HAP-1 (cell line): ENCODE measurements at places on chromosomes 7 and 10.

DNA sequence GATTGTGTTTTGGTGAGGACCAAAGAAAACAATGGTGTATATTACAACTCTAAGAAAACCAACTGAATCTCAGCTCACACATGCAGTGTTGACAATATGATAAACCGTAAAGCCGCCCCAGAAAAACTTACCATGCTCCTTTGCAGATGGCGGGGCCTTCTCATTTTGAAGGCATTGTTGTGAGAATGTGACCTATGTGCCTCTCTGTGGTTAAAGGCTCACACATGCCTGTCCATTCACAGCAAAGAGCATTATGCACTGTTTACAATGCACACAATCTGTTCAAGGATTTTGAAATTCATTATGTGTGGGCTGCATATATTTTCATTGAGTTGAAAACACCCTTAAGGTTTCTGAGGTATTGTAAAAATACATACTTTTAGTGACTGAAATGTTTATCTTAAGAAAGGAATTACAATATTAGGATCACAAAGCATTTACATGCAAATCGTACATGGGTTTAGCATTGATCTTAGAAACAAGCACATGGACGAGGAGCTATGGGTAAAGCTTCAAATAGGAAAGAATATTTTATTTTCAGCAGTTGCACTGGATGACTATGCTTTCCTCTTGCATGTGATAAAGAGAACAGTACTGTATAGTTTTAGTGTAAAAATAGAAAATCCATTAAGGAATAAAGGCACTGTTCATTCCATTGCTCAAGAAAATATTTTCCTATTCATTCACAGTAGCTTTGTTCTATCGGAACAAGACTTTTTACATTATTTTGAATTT lies 334.3 kb downstream of the ARL4A start:
- DNase-seq, result peak; percentile 81

- DNase-seq, result no peak
Observed at GRCh38 chr10:102157224-102157623, 5.0 kb downstream of the NOLC1 start.

DNA sequence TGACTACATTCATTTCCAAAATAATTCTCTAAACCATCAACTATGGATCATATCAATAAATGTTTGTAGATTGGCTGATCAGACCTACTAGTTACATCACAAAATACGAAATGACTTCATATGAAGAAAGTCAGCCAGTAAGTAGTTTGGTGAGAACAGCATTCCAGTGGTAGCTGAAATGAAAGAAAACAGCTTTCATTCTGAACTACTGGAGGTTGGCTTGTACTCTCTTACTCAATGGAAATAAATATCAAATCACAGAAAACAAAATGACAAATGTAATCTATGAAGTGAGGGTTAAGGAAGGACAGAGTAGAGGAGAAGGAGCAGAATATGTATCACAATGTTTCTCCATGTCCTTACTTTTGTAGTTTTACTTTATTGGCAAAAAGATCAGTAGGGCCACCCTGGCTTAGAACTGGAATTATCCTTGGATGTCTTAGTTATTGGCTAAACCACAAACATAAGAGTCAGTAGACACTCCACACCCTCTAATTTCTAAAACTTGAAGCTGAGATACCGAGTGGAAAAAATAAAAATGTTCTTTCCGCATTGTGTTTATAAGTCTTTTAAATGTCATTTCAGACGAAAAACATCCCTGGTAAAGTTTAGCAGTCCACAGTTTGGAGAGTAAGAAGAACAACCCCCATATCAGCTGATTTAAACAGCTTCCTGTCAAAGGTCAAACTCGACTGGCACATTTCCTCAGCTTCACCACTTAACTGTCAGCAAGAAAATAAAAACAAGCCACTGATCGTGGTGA lies 74.0 kb upstream of the DGKI start:
- no peak for DNase-seq

DNA sequence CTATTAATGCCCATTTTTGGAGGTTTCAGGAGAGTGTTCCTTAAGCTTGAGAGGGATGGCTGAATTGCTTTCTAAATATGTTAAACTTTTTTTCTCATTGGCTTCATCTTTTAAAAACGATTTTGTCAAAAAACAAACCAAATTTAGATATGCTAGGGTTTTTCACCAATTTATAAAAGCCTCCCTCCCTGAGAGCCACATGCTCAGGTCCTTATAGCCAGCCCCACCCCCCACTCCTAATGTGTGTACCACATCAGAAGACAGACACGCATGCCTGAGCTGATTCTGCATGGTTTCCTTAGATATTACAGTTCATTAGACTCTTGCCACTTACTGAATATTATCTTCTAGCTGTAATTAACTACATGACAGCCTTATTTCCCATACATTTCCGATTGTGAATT lies 2.0 kb downstream of the CUL1 start:
- DNase-seq, result peak; percentile 65

- no peak for DNase-seq
Observed at GRCh38 chr10:79065091-79065551, 3.6 kb upstream of the ZMIZ1 start.

DNA sequence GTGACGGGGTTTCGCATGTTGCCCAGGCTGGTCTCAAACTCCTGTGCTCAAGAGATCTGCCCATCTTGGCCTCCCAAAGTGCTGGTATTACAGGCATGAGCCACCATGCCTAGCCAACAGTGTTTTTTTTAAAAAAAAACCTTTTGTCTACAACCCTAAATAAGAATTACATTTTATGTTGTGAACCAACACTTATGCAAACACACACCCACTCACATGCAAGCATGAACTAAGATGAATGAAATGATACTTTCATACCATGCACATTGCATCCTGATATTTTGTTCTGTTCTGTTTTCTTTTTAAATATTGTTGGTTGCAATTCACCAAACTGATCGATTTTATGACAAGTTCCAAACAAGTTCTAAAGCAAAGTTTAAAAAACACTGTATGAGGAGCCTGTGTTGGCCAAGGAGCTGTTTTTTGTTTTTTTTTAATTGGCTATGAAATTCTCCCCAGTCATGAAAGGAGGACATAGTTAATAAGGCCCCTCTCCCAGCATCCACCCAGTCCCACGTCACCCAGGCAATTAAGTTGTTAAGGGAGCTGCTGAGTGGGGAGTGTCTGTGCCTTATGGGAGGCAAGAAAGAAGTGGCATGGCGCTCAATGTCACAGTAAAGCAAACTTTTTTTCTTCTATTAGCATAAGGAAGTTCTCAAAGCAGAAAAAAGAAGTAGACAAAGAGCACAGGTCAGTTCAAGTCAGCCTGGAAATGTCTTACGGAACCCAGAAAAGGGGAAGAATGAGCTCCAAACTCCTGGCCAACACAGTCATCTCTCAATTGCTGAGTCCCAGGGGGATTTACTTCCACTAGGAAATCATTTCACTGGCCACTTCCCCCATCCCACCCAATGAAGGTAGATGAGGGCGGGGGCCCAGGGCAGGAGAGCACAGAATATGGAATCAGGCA lies 50.1 kb downstream of the NOD1 start:
- no peak for DNase-seq

- no peak for DNase-seq
Observed at GRCh38 chr10:122498521-122498920, 37.2 kb downstream of the HTRA1 start.

- peak; percentile 69 for DNase-seq
Observed at GRCh38 chr10:97319671-97320479, 804 bp downstream of the FRAT1 start.

GRCh38 chr7:33761449-33762080 lies 143.8 kb upstream of the BMPER start:
- DNase-seq, result no peak
